ENCODE measurements at places on chromosomes 5 and 9. TPM values are rescaled to one million over a fixed set of nuclear protein-coding genes. Genes with fewer than 3 reads are reported as not detected.
A peak's percentile ranks its signal among the peaks of the same experiment; 100 is the strongest.

- no peak for DNase-seq
These were observed 282.3 kb upstream of the TUT7 start for GRCh38 chr9:86636519-86636918.

- no peak for DNase-seq
These were observed 10.6 kb downstream of the TRAF1 start for GRCh38 chr9:120915854-120916470.

GRCh38 chr9:122192914-122193525 lies 33.3 kb downstream of the MORN5 start:
- no peak for DNase-seq

DNA sequence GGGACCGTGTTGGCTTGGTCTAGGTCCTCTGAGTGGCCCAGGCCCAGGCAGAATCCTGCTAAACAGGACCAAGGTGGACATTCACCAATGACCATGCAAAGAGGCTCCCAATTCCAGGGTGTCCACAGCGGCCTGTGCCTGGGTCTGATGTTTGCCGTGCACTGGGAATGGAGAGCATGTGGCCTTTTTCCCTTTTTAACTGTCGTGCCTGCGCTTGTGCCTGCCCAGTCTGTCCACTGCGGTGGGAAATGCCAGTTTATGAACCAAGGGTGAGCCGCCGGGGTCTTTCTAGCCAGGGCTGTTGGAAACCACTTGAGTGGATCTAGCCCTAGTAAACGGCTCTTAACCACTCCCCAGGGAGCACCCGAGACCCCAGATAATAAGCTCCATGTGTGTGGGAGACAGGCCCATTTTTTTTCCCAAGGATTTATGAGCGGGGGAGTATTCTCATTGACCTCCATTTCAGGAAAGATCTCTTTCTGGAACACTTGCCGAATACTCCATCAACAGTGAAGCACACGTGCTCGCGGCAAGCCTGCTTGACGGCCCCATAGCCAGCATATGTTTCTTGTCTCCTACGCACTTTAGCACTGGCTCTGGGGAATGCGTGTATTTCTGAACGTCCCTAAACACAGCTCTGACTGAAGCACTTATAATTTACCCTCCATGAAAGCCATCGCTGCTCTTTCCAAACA lies 93.2 kb upstream of the PHYKPL start:
- DNase-seq = no peak

DNA sequence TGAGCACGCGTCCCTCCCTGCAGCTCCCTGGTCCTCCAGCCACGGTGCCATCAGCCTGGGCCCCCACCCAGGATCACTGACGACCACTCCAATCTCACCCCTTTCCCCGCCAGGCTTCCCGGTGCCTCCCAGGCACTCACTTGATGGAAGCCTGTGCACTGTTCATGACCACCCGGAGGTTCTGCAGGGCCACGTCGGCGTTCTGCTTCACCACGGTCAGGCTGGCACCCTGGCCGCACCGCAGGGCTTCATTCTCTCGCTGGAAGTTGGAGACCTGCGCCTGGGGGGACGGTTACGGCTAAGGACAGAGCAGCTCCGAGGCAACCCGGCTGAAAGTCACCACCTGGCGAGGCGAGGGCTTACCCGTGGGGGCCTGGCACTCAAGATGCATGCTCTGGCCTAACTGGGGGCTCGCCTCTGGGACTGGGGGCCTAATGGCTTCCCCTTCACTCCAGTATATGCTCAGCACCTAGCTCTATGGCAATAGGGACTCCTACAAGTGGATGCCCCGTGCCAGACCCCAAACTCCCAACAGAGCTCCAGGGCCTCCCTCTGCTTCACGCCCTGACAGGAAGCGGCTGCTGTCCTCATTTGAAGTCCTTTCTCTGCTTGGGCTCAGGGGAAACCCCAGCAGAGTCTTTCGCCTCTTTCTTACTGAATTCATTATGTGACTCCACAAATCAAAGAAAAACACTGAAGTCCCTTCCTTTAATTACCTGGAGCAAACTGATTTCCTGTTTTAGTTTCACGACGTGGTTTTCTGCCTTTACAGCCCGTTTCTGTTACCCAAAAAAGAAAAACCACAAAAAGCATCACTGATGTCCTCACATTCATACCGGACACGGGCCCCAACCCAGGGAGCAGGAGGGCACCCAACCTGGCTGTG lies 4.2 kb upstream of the SNAPC4 start:
- DNase-seq = no peak

DNA sequence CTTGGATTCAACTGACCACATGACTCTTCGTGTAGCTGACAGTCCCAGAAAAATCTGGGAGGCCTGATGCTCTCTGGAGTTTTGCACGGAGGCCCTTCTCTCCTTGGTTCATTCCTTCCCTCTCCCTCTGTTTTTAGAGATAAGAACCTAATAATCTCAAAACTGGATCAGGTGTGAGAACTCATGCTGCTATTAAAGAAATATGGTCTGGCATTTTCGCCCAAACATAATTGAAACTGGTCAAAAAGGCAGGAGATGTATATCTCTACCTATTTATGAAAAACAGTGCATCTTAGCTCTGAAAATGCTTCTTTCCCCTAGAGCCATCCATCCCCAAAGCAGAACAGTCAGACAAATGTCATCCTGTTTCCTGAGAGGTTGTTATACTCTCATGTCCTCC lies 397.5 kb downstream of the PRELID2 start:
- no peak for DNase-seq

DNA sequence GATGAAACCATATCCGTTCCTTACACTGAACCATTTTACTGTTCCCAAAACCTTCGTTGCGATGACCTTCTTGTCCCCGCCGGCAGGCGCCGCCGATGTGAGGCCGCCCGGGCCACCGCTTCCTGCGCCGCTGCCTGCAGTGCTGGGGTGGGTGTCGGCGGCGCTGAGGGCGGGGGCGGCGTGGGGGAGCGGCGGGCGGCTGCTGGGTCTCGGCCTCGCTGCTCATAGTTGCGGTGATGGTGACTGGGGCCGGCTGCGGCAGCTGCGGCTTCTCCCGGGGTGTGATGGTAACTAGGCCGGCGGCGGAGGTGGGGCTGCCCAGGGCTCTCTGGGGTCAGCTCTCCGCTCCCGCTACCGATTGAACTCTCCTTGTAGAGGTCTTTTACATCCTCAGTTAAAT lies 14.1 kb upstream of the OR2S2 start:
- no peak for DNase-seq

DNA sequence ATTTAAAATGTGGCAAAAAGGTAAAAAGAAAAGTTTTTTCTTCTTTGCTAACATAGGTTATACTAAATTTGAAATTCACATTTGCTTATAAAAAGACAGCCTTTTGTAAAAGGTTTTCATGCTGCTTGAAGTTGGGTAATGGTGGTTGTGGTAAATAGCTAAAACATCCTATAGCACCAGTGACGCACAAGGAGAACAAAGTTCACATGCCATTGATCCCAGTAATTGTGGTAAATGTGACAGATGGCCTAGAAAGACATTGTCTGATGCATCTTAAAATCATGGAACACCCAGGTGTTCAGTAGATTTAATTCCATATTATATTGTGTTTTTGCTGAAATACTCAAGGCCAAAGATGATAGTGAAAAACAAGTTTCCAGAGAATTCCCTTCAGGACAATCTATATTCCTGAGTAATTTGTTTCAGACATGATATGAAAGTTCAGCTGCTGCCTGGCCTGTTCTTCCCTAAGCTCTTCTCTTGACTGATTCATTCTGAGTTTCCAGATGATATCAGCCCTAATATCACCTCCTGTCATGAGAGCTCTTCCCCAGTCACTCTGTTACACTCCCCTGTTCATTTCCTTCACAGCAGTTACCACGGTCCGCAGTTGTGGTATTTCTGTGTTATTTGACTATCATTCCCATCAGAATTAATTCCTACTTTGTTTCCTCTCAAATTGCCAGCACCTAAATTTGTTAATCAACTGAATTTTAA lies 4.6 kb upstream of the FBXL17 start:
- no peak for DNase-seq

GRCh38 chr5:39207345-39208045 lies 11.9 kb downstream of the FYB1 start:
- DNase-seq = no peak

DNA sequence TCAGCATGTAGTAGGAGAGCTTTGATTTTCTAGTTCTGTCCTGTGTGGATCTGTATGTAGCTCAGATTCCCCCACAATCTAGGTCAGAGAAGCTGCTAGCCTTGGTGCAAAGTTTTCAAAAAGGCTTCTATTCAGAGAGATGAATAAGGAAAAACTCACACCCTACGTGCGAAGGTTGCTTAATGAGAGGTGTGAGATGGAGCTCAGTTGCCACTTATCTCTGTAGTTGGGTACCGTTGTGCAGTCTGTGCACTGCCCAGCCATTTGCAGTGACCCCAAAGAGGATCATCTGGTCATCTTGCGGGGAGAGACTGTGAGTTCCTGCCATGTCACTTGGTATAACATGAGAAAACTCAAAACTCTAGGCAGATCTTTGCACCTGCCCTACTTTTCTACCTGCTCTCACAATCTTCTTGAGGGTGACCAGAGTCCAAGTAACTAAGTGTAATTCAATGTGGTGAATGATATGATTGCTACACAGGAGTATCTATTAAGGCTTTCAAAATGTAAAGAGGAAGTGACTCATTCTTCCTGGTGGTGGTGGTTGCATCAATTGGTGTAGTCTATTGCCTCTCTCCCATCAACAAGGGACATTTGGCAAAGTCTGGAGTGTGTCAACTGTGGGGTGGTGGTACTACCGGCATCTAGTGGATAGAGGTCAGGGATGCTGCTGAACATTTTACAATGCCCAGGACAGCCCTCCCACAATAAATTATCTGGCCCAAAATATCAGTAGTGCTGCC lies 65.2 kb downstream of the TMC1 start:
- DNase-seq = peak; percentile 95

- DNase-seq = no peak
These were observed 131.2 kb upstream of the LMX1B start for GRCh38 chr9:126482361-126483044.

- DNase-seq = peak; percentile 3
These were observed 396.5 kb upstream of the BRINP1 start for GRCh38 chr9:119765632-119766175.

DNA sequence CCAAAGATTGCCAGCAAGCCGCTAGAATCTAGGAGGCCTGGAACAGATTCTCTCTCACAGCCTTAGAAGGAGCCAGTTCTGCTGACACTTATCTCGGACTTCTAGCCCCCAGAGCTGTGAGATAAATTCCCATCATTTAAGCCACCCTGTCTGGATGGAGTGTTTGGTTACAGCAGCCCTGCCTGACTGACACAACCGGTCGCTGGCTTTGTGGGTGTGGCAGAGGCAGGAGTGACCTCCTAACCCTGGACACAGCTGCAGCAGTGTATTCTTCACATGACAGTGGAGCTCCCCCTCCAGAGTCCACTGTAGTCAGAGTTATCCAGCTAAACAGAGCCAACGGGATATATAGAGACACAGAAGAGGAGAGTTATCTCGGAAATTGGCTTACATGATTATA lies 21.2 kb upstream of the IL17B start:
- no peak for DNase-seq

GRCh38 chr5:154363411-154363810 lies 82.4 kb upstream of the SAP30L start:
- no peak for DNase-seq

GRCh38 chr9:85344901-85345300 lies 396.9 kb downstream of the AGTPBP1 start:
- DNase-seq = peak; percentile 25

DNA sequence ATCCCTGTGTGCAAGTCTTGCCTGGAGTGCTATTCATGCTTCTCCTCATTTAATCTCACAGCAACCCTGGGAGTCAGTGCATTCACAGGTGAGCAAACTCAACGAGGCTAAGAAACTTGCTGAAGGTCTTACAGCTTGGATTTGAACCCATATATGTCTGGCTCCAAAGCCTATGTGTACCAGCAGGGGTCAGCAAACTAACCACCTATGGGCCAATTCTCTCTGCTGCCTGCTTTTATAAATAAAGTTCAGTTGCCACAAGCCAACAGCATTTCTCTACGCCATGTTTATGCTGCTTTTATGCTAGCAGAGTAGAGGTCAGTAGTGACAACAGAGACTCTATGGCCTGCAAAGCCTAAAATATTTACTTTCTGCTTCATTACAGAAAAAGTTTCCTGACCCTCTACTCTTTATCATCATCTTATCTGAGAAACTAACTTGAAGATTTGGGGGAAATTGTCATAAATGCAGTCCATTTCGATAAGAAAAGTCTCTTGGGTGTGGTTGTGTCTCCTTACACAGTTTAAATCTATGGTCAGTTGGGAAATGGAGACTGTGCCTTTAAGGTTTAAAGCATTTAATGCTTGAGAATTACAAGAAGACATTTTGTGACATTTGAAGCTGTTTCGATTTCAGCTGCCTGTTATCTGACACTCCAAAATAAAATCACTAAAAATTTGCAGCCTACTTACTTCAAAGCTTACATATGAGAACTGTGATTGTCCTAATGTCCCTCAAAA lies 137.7 kb downstream of the PRELID2 start:
- peak; percentile 64 for DNase-seq

GRCh38 chr5:54313311-54314270 lies 3.2 kb upstream of the ARL15 start:
- DNase-seq = peak; percentile 29

DNA sequence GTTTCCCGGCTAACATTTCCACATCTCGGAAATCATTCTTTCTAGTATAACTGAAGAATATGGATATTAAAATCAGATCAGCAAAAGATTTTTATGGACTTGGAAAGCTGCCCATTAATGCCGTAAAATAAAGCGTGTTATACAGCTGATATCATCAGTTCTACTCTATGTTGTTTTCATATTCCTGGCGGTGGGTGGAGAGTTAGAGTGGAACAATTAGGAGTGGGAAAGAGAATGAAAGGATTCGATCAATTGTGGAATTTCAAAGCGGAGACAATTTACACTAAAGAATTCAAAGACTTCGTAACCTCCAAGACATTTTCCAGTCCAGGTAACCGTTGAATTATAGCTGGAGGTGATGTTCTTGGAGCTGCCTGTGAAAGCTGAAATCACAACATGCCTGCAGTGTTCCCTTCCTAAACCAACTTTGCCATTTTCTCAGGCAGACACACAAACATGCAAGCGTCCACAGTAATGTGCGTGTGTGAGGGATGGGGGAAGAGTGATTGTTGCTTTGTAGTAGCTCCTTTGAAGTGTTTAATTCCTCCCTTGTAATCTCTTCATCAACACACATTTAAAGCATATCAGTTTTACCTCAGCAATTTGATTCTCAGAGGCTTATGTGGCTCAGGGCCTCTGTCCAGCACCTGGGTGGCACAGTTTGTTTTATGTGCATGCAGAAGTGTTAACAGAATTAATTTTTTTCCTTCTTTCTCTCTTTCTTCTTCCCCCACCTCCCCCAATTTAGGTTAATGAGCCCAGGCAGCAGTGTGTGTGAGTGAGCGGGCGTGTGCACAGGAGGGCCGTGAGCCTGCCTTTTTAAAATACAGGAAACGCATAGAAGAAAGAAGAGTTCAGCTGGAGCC lies 544.1 kb downstream of the RAB3C start:
- peak; percentile 25 for DNase-seq

Gene PAPPA
- total RNA-seq = 5.4 TPM

Gene INSL6
- not detected for total RNA-seq

Gene SOX30
- not detected for total RNA-seq

Gene PCDHA10
- not detected for total RNA-seq

Gene GARIN3
- total RNA-seq = not detected

Gene PCDHGA3
- 0.14 TPM for total RNA-seq

Gene FAT2
- 0.07 TPM for total RNA-seq

Measured in HT1080 (cell line).